SK-N-SH (cell line): ENCODE measurements at places on chromosomes 6 and 20. TPM values are rescaled to one million over a fixed set of nuclear protein-coding genes. Genes with fewer than 3 reads are reported as not detected.

DNA sequence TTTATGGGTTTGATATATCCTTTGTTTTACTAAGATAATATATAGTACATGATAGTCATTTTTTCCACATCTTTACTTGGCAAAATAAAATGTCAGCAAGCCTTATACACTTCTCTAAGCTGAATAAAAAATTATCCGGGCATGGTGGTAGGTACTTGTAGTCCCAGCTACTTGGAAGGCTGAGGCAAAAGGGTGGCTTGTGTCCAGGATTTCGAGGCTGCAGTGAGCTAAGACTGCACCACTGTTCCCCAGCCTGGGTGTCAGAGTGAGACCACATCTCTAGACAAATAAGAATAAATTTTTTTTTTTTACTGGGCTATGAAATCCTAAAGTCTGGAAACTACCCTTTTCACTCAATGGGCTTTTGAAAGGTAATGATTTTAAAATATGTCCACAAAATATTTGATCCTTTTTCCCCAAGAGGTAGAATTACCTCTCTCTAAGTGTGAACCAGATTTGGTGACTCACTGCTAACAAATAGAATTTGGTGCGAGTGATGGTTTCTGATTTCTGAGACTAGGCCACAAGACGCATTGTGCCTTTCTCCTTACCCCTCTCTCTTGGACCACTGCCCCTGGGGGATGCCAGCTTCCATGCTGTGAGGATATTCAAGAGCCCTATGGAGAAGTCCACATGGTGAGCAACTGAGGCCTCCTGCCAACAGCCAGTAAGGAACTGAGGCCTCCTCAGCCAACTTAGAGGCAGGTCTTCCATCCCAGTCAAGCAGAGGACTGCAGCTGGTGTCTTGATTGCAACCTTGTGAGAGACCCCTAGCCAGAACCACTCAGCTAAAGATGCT is 84.2 kb upstream of the ZNFX1 start:
- H3K4me3 ChIP-seq = no peak overlapping the region
- H3K27ac ChIP-seq = no peak overlapping the region
- H3K27me3 ChIP-seq = peaks cover under 1% of the 10 kb centered on the region; the same call in 1 of the 2 replicates
- no peaks in the 10 kb centered on the region for H3K36me3 ChIP-seq
- DNase-seq = no peak
- peaks cover 14% of the 10 kb centered on the region for H3K4me1 ChIP-seq

DNA sequence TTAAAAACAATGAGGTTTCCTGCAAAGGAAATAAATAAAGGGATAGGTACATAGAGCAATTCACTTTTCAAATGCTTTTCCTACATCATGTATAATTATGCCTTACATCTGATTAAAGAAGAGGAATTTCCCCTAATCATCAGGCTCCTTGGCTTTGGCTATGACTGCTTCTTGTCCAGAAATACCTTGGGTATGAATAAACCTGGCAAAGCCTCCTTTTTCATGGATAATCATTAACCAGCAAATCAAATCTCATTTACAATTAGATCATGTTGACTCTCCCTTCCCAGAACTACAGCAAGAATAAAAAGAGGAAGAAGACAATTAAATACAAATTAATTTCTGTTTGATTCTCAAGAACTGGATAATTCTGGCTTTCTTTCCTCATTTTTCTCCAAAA is 58.0 kb upstream of the CD2AP start:
- no peak overlapping the region for H3K4me3 ChIP-seq
- no peak for DNase-seq
- no peak overlapping the region for H3K27ac ChIP-seq
- no peaks in the 10 kb centered on the region for H3K36me3 ChIP-seq

Gene CFAP61
- 0.26 and 0.62 TPM in 2 replicates for polyA plus RNA-seq

DNA sequence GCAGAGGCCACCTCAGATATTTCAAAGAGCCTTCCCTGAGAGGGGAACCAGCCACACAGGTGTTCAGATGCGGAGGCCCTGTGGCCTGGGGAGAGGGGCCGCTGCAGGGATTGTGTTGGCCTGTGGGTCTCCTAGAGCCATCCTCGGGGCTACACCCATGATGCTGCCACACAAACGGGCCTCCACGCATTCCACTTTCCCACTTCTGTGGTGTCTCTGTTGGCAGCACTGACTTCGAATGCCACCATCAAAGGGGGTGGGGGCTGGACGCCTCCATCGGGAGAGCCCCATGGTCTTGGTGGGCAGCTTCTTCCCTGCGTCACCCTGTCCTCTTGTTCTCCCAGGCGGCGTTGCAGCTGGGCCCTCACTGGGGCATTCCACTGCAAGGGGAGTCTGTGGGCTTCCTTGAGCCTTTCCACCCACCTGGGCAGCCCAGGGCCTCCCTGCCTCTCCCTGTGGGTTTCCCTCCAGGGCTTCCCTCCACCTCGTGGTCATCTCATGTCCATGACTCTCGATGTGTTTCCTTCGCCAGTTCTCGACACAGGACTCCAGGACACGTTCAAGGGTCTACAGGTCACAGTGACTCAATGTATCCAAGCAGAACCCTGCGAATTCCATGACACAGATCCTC is 145.5 kb downstream of the ERMARD start:
- H3K4me3 ChIP-seq = no peak overlapping the region
- H3K27me3 ChIP-seq = no peaks in the 10 kb centered on the region
- no peak for DNase-seq
- H3K36me3 ChIP-seq = no peaks in the 10 kb centered on the region
- no peak overlapping the region for H3K27ac ChIP-seq

- no peak overlapping the region for H3K4me3 ChIP-seq
- no peaks in the 10 kb centered on the region; the same call in 1 of the 2 replicates for H3K27me3 ChIP-seq
- no peaks in the 10 kb centered on the region for H3K36me3 ChIP-seq
- no peak overlapping the region for H3K27ac ChIP-seq
- no peak for DNase-seq
These were observed 28.9 kb upstream of the CD83 start for GRCh38 chr6:14088600-14089192.

DNA sequence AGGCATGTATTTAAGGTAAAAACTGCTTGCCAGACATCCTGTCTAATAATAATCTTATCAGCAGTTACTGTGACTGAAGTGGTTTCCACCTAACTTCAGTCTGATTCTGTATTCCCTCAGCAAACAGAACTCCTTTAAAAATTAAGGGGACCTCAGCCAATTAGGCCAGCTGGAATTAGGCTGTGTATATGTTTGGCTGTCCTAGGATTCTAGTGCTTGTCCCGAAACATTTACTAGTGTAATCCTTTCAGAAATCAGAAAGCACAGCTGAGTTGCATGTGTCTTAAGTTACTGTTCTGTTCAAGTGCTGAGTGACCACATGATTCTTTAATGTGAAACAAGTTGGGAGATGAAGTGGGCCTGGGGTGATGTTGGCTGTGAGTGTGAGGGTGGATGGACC is 120.9 kb upstream of the SUPT3H start:
- no peaks in the 10 kb centered on the region for H3K27me3 ChIP-seq
- no peaks in the 10 kb centered on the region for H3K4me1 ChIP-seq
- peaks cover 3% of the 10 kb centered on the region for H3K36me3 ChIP-seq
- H3K4me3 ChIP-seq = no peak overlapping the region
- no peak overlapping the region for H3K27ac ChIP-seq
- no peak for DNase-seq

Gene NKAIN2
- not detected in 2 replicates for polyA plus RNA-seq

GRCh38 chr6:34295721-34296120 is 46.9 kb upstream of the SMIM29 start:
- no peak overlapping the region for H3K4me3 ChIP-seq
- H3K4me1 ChIP-seq = no peaks in the 10 kb centered on the region; the same call in 1 of the 2 replicates
- H3K27ac ChIP-seq = no peak overlapping the region
- DNase-seq = no peak
- H3K36me3 ChIP-seq = peaks cover 17% of the 10 kb centered on the region

Gene FNDC11
- 4.5 and 5.5 TPM in 2 replicates for polyA plus RNA-seq

Gene ATP6V1G2
- polyA plus RNA-seq = 13.6 and 15.6 TPM in 2 replicates

Gene EMILIN3
- polyA plus RNA-seq = 0.02 and 0.08 TPM in 2 replicates

Gene LCA5
- 0.61 and 0.86 TPM in 2 replicates for polyA plus RNA-seq

DNA sequence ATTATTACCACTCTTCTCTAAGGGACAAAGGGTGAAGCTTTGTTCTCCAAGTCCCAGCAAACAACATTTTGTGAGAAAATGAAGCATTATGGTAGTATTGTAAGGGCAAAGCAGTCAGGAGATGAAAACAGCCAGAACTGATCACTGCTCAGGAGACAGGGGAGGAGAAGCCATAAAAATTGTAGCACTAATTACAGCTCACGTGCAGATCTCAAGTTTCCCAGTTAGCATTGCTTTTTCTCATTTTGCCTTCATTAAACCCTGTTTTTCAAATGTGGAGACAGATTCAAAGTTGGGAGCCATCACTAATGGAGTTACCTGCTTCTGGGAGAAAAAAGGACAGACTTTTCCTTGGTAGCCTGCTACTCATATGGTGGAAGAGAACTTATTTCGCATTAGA is 210.9 kb upstream of the PDE10A start:
- H3K36me3 ChIP-seq = no peaks in the 10 kb centered on the region
- no peak overlapping the region for H3K4me3 ChIP-seq
- DNase-seq = no peak
- H3K4me1 ChIP-seq = no peaks in the 10 kb centered on the region
- H3K27me3 ChIP-seq = no peaks in the 10 kb centered on the region
- H3K27ac ChIP-seq = no peak overlapping the region

GRCh38 chr20:49293122-49293521 is 15.3 kb upstream of the ZNFX1 start:
- H3K4me1 ChIP-seq = no peaks in the 10 kb centered on the region; the same call in 1 of the 2 replicates
- H3K27me3 ChIP-seq = no peaks in the 10 kb centered on the region
- H3K27ac ChIP-seq = no peak overlapping the region
- DNase-seq = no peak
- H3K4me3 ChIP-seq = no peak overlapping the region
